ENCODE measurements at places on chromosomes 3 and 15. TPM values are rescaled to one million over a fixed set of nuclear protein-coding genes. Genes with fewer than 3 reads are reported as not detected.

GRCh38 chr15:39854161-39854560 lies 65.9 kb downstream of the GPR176 start:
- H3K27ac ChIP-seq: no peak overlapping the region
- no peaks in the 10 kb centered on the region for H3K36me3 ChIP-seq
- DNase-seq: no peak
- H3K27me3 ChIP-seq: no peaks in the 10 kb centered on the region

STXBP5L gene
- total RNA-seq: not detected

DNA sequence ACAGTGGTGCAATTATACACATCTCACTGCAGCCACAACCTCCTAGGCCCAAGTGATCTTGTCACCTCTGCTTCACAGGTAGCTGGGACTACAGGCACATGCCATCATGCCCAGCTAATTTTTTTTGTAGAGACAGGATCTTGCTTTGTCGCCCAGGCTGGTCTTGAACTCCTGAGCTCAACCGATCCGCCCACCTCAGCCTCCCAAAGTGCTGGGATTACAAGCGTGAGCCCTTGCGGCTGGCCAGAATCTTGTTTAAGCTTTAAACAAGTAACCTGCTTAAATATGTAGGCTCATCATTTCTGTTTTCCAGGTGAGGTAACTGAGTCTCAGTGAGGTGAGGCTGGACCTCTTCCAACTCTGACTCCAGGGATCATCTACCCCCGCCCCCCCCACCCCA lies 7.7 kb upstream of the PSTPIP1 start:
- no peak overlapping the region for H3K27ac ChIP-seq
- H3K36me3 ChIP-seq: no peaks in the 10 kb centered on the region
- H3K4me3 ChIP-seq: no peak overlapping the region
- H3K4me1 ChIP-seq: no peaks in the 10 kb centered on the region

BCL6 gene
- total RNA-seq: 21.2 TPM

DNA sequence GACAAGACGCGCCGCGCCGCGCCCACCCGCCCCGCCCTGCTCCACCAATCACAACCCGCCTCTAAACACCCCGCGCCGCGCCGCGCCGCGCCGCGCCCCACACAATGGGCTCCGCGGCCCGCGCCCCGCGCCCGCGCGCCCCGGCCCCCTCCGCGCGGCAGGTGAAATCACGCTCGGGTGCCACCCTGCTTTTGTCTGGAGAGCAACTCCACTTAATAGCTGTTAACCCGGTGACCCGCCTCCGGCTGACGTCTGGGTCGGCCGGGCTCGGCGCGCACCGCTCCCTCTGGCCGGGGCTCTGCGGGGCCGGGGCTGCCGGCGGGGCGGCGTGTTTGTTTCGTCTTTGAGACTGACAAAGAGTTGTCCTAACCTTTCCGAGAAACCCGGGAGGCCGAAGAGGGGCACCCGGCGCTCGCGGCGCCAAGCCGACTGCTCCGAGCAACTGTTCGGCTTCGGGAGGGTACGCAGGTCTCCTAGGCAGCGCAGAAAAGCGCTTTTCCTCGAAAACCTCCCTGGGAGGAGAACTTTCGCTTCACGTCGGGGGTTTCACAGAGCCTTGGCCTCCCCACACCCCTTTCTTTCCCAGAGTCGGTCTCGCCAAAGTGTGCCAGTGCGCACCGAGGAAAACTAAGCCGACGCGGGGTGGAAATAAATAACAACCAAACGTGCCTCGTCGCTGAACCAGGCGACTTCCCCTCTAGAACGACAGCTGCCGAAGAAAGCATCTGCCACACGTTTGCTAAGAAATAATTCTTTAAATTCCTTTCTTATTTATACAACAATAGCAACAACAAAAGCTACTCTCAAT lies 518.4 kb downstream of the FOXP1 start:
- no peaks in the 10 kb centered on the region for H3K36me3 ChIP-seq
- peak overlapping the region; percentile 90 for H3K27ac ChIP-seq
- peak; percentile 45 for DNase-seq
- H3K27me3 ChIP-seq: no peaks in the 10 kb centered on the region
- peak overlapping the region; percentile 77 for H3K4me3 ChIP-seq

CLRN1 gene
- not detected for total RNA-seq

DNA sequence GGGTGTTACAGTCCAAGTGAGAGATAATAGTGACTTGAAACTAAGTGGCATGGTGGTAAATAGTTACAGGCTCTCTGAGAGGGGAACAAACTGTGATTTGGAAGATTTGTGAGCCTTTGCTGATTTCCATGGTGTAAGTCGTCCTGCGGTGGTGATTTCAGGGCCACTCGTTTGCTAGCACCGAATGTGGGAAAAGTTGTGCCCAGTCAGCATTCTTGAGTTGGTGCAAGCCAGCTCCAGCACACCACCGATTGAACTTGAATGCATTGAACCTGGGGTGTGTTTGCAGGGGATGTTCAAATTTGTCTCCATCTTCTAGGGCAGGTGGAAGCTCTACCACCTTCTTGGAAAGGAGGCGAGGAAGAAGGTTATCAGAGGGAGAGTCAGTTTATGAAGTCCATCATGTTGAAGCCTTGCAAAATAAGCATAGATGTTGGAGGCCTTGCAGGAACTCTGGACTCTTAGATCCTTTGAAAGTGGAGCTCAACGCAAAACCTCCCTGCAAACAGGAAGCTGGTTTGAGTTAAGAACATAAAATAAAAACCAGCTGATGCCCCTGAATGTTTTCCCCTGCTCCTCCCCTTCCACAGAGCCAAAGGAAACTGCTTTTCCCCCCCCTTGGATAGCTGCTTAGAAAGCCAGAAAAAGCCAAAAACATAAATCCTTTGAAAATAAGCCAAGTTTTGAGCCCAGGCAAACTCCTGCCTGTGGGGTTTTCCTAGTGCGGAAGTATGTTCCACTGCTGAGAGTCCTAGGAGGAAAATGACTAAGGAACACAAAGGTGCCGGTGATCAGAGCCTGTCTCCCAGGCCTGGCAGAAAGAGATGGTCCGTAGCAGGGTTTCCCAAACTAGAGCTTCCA lies 21.9 kb downstream of the MAPKBP1 start:
- DNase-seq: peak; percentile 32
- peaks cover 41% of the 10 kb centered on the region for H3K4me1 ChIP-seq
- H3K4me3 ChIP-seq: no peak overlapping the region
- H3K27me3 ChIP-seq: no peaks in the 10 kb centered on the region

MELTF gene
- total RNA-seq: 3.2 TPM

DNA sequence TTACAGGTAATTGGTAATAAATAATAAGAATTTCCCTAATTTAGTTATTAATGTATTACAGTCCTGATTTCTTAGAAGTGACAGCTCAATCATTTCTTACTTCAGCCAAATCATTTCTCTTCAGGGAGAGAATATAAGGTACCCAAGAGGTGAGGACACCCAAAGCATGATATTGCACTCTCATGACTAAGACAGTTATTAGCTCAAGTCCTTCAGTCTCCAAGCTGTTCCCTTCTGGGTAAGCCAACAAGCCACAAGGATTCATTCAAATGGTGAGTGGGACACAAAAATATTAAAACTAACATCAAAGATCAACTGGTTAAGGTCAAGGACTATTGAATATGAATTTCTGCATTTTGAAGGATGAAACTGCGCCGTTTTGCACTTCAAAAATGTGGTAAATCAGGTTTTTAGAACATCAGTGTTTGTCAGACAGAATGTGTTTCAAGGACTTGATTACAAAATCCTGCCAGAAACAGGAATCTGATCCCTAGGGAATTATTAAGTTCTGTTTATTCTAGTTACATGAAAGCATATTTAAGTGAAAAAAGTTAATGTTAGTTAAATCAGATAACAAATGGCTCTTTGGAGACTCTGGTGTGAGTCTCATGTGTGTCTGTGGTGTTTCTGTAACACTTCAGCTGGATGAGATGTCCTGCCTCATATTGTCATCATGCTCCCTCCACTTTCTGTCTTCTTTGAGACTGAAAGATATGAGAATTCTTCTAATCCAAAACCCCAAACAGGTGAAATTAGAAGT lies 101.7 kb upstream of the COL8A1 start:
- H3K27ac ChIP-seq: no peak overlapping the region
- DNase-seq: no peak
- H3K4me1 ChIP-seq: no peaks in the 10 kb centered on the region
- H3K27me3 ChIP-seq: no peaks in the 10 kb centered on the region
- no peaks in the 10 kb centered on the region for H3K36me3 ChIP-seq

Data from HepG2 (cell line).